B cell (primary cell): ENCODE measurements at places on chromosomes 11 and 22.
A peak's percentile ranks its signal among the peaks of the same experiment; 100 is the strongest.

DNA sequence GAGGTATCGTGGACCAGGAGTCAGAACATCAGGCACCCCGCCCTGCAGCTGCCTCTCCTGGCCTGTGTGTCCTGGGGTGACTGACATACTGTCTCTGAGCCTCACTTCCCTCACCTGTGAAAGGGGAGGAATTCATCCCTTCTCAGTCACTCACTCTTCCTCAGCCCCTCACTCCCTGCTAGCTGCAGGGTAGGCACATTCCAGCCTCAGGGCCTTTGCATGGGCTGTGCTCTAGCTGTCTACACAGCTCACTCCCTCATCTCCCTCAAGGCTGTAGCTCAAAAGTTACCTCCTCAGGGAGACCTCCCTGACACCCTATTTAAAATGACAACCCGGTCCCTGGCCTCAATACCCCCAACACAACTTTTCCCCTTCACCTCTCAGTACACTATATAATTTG, 2.5 kb downstream of the TP53I11 start:
- peak; percentile 2 for DNase-seq

- no peak for DNase-seq
Observed at GRCh38 chr11:10351765-10352641, 47.1 kb downstream of the ADM start.

DNA sequence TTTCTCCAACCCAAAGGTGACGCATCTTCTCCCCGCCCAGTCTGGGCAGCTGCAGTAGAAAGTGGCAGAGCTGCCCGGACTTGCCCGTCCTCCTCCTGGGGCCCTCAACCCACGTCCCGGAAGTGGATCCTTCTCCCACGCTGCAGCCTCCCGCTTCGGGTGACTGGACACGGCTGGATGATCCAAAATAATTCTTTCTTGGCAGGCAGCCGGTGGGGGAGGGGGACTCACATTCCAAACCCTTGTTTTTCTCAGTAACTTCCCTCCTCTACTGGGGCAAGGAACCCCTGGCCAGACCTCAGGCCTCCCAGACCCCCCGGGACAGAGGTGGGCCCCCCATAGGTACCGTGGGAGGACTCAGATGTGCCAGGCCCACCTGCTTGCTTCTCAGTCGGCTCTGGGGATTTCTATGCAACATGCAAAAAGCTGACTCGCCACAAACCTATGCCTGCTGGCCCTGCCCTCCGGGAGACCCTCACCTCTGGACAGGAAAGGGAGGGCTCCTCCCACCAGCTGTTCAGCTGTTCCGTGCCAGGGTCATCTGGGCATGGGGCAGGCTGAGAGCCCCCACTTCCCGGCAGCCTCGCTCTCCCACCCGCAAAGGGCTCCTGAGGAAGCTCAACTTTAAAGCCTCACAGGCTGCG, 1.4 kb downstream of the PLXNB2 start:
- peak; percentile 50 for DNase-seq

DNA sequence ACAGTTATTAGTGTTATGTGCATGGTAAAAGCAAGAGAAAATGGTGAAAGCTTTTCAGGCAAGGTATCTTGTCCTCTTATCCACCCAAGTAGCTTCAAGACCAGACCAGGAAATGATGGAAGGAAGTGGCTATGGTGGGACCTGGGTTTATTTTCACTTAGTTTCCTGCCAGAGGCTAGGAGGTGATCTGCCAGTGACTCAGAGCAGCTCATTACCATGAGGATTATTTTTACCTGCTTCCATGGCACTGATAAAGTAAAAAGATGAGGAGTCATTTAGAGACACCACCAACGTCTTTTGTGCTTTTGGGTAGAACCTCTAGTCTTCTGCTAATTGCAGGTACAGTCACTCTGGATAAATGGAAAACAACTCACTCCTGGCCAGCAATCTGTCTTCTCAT, 339.9 kb upstream of the KIRREL3 start:
- DNase-seq: no peak

- DNase-seq: no peak
Observed at GRCh38 chr11:29996016-29996415, 20.8 kb downstream of the KCNA4 start.

GRCh38 chr11:77435972-77436371, 37.9 kb downstream of the PAK1 start:
- no peak for DNase-seq

- no peak for DNase-seq
Observed at GRCh38 chr22:38462960-38463784, 4.7 kb upstream of the KDELR3 start.

DNA sequence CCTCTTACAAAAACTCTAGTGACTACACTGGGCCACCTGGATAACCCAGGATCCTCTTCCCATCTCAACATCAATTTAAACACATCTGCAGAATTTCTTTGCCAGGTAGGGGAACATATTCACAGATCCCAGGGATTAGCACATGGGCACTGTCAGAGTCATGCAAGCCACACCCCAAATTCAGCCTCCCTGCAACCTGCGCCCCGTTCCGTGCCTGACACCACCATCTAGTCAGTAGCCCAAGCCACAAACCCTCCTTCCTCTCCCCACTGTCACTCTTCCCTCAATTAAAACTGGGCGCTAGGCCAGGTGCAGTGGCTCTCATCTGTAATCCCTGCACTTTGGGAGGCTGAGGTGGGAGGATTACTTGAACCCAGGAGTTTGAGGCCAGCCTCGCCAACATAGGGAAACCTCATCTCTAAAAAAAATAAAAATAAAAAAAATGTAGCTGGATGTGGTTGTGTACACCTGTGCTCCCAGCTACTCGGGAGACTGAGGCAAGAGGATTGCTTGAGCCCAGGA, 6.4 kb downstream of the FADD start:
- DNase-seq: no peak

- peak; percentile 36 for DNase-seq
Observed at GRCh38 chr11:31817621-31818424, 6.7 kb upstream of the PAX6 start.

DNA sequence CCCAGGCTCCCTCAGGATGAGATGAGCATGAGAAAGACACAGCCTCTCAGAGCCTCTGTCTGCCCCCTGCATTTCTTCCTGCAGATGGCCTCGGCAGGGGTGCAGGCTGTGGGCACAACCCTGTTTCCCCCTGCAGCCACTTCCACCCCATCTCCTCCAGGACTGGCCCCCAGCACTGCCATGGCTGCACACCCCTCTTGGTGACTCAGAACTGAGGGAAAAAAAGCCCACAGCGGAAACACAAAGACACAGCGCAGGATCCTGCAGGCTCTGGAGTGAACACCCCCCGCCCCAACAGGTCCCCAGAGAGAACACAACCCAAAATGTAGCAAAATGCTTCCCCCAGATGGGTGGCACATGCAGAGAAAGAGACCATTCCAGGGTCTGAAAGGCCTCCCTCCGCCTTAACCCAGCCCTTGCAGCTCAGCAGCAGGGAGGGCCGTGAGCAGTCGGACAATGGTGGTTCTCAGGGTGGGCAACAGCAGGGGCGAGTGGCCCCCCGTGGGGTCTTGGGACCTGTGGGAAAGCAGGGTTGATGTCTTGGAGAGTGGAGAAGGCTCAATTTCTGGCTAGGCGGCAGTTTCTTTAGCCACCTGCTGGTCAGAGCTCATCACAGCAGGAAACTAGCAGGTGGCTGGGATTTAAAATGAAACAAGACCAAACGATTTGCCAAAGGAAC, 8.0 kb downstream of the TUBGCP6 start:
- DNase-seq: no peak

- no peak for DNase-seq
Observed at GRCh38 chr11:101812546-101812945, 102.3 kb upstream of the CEP126 start.

DNA sequence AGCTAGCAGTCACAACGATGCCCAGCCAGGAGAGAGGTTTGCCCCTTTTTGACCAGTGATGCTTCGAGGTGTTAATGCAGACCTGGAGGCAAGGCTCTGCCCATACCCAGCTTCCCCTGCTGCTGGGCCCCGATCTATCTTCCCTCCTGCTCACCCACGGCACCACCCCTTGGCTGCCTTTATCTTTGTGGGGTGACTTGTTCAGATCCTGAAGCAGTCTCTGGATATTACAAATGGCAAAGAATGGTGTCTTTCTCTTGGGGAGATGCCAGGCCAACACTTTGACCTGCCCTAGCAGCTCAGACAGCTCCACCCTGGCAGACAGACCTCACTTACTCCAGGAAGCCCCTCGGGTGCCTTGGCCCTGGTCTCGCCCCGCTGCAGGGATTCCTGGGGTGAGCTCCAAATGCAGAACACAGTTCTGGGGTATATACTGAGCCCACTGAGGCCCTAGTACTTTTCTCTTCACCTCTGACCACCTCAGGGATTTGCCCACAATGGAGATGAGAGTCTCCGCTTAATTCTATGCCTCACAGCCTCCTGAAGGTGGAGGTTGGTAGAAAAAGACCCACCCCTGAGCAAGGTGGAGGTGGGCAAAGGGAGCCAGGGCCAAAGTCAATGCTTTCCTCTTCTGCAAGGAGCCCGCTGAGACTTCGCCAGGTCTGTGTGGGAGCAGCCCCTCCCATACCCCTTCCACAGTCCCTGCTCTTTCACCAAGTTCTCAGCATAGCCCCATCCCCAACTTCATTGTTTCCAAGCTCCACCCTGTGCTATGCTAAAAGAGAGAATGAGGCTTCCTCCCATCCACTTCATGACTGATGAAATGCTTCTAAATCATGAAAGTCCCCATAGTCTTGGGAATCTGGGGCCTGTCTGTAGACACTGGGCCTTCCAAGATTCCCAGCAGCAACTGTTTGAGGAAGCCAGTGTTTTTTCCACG, 11.1 kb upstream of the ST3GAL4 start:
- no peak for DNase-seq

DNA sequence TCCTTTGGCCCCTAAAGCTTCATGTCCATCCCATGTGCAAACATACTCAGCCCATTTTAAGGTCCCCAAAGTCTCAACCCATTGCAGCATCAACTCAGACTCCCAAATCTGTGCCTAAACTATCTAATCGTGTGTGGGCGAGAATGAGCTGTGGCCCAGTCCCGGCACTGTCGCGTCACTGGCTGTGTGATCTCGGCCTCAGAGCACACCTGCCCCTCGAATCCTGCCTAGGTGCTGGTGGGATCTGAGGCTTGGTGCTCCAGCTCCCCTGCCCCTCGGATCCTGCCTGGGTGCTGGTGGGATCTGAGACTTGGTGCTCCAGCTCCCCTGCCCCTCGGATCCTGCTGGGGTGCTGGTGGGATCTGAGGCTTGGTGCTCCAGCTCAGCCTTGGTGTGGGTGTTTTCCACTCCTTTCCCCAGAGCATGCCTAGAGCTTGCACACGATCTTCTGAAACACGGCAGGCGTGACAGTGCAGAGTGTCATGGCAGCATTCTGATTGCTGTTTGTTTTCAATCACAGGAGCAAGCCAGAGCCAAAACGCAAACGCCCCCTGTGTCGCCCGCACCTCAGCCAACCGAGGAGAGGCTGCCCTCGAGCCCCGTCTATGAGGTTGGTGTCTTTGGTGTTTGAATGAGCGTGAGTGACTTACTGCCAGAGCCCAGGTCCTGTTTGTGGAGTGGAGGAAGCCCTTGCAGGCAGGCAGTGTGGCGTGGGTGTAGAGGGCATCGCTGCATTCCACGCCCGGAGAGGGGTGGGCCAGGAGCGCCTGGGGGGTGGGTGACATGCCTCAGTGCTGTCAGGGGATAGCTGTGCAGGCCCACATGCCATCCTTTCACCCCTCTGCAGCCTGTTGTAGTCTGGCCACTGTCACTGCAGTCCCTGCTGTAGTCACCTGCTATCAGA, 32.6 kb downstream of the CTTN start:
- no peak for DNase-seq

DNA sequence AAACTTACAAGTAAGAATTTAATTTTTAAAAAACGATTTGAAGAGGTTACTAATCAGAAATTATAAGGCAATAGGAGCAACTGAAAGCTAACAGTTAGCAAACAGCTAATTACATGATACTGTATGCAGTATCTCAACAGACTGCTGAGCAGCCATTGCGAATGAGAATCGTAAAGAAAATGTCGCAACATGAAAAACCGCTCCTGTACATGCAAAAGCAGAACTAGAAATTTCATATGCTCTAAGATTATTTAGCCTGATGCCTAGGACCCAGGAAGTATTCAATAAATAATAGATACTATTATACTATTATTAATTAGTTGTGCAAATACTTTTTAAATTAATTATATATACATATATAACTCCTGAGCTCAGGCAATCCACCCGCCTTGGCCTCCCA, 48.7 kb upstream of the EP300 start:
- no peak for DNase-seq

GRCh38 chr11:129364143-129364654, 11.4 kb upstream of the BARX2 start:
- peak; percentile 67 for DNase-seq

- DNase-seq: no peak
Observed at GRCh38 chr11:117983163-117983475, 3.1 kb upstream of the IL10RA start.

- no peak for DNase-seq
Observed at GRCh38 chr11:32233276-32233675, 142.4 kb downstream of the RCN1 start.

DNA sequence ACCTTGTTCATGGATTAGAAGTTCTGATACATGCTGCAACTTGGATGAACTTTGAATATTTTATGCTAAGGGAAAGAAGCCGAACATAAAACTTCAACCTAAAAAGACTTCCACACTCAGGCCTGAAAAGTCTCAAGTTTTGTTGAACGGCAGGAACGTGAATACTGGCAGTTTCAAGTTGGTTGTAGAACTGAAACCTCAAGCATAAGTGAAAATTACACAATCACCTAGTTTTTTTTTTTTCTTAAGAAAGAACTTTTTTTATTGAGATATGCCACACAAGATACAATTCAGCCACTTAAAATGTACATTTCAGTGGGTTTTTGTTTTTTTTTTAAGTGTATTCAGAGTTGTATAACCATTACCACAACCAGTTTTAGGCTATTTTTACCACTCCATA, 50.8 kb upstream of the ADORA2A start:
- DNase-seq: no peak

- DNase-seq: no peak
Observed at GRCh38 chr11:16167706-16168487, 188.4 kb downstream of the SOX6 start.

GRCh38 chr11:114042234-114042633, 17.3 kb upstream of the ZBTB16 start:
- no peak for DNase-seq

DNA sequence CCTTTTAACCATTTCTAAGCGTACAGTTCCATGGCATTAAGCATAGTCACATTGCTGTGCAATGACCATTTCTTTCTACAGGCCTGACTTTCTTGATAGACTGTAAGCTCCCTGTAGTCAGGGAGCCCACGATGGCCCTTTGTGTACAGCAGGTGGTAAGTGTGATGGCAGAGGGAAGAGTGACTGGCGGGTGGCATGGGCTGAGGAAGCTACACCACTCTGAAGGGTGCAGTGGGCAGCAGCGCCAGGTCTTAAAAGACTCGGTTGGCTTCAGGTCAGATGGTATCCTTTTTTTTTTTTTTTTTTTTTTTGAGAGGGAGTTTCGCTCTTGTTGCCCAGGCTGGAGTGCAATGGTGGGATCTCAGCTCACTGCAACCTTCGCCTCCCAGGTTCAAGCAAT, 1.6 kb downstream of the PPM1F start:
- no peak for DNase-seq
